ENCODE measurements at places on chromosomes 5 and 9.

- H3K4me3 ChIP-seq: peak overlapping the region; percentile 16
- H3K27me3 ChIP-seq: no peaks in the 10 kb centered on the region
- no peak for DNase-seq
- H3K36me3 ChIP-seq: no peaks in the 10 kb centered on the region
Observed at GRCh38 chr5:43037636-43038495, 2.3 kb downstream of the ANXA2R start.

DNA sequence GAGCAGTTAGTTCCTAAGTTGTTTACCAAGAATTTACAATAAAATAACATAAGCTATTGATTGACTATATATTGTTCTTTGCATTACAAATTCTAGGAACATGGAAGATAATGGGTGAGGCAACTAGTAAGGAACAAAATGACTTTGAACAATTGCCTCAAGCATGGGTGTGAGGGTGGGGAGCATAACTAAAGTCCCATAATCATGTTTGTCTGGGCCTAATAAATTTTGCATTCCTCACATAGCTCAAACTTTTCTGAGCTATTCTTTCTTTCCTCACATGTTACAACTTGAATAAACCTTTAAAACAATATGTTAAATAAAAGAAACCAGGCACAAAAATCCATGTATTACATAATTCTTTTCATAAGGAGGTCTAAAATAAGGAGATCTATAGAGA is 1066.1 kb downstream of the NR2F1-AS1 start:
- H3K4me1 ChIP-seq: no peaks in the 10 kb centered on the region
- H3K36me3 ChIP-seq: no peaks in the 10 kb centered on the region
- no peaks in the 10 kb centered on the region for H3K27me3 ChIP-seq
- DNase-seq: no peak

DNA sequence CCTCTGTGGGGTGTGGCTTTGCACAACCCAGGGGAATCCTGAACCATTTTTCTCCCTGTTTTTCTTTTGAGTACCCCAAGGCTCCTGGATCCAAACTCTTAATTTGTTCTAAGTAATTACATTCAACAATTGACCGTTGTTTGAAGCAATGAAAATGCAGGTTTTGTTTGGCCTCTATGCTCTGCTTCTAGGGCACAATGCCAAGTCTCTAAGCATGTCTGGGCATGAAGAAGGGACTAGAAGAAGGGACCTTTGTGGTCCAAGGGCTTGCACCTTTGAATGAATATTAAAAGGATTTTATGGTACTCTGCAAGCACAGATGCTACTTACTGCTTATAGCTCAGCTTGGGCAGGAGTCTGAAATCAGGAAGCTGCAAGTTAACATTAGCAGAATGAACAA is 6.6 kb upstream of the ENC1 start:
- H3K27me3 ChIP-seq: no peaks in the 10 kb centered on the region
- H3K36me3 ChIP-seq: no peaks in the 10 kb centered on the region
- DNase-seq: no peak
- H3K4me3 ChIP-seq: no peak overlapping the region
- no peak overlapping the region for H3K27ac ChIP-seq

- no peak for DNase-seq
- no peaks in the 10 kb centered on the region for H3K4me1 ChIP-seq
- no peaks in the 10 kb centered on the region for H3K36me3 ChIP-seq
Observed at GRCh38 chr5:79396265-79396664, 117.7 kb downstream of the HOMER1 start.

DNA sequence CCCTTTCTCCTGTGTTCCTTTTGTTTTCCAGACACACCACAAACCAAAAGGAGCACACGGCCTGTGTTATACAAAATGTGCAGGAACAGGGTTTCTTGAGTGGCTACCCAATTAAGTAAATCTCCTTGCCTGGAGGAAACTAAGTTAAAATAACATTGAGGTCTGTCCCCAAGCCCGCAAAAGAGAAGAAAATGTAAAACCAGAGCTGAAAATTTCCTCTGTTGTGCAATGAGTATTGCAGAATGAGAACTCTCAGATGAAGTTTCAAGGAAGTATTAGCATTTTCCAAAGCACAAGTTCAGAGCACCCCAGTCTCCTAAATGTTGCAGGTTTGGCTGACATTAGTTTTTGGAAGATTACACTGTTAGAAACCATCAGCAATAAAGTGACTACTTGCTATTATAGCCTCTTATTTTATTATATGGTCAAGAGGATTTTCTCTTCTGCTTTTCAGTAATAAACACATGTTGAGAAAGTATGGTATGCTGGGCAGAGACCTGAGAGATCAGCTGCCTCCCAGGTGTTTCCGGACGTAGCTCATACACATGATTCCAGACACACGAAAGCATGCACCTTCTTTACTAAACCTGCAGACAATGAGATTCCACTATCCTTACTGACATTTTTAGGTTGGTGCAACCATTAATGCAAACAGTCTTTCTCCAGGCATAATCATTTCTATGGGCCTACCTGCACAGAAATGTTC is 161.3 kb downstream of the SNCAIP start:
- peak overlapping the region; percentile 59 for H3K27ac ChIP-seq
- H3K4me1 ChIP-seq: no peaks in the 10 kb centered on the region
- H3K36me3 ChIP-seq: no peaks in the 10 kb centered on the region
- peak overlapping the region; percentile 10 for H3K4me3 ChIP-seq

DNA sequence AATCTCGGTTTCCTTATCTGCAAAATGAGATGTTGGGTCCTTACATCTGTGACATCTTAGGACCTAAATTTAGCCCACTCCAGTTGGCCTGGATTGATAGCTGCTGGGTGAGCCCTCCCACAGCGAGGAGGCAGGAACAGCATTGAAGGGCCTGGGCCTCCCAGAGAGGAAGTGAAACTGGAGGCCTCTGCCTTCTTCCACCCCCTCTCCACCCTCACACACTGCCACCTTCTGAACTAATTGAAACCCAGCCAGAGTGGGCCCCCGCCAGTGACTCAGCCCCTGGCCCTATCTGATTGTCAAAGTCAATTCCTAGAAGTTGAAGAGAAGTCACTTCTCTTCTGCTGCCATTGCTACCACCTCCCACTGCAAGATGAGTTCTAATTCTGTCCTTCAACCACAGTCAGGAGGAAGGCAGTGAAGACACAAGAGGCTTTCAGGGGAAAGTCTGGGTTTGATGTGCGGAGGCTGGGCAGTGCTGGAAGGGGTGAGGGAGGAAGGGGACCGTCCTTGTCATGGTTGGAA is 55.2 kb upstream of the NEK6 start:
- no peak overlapping the region for H3K4me3 ChIP-seq
- H3K36me3 ChIP-seq: no peaks in the 10 kb centered on the region
- peak overlapping the region; percentile 70 for H3K27ac ChIP-seq
- no peak for DNase-seq
- H3K27me3 ChIP-seq: no peaks in the 10 kb centered on the region

- no peaks in the 10 kb centered on the region for H3K27me3 ChIP-seq
- no peak overlapping the region for H3K4me3 ChIP-seq
- peak; percentile 43 for DNase-seq
- no peaks in the 10 kb centered on the region for H3K4me1 ChIP-seq
- H3K27ac ChIP-seq: no peak overlapping the region
Observed at GRCh38 chr5:132044207-132044606, 16.2 kb upstream of the IL3 start.

DNA sequence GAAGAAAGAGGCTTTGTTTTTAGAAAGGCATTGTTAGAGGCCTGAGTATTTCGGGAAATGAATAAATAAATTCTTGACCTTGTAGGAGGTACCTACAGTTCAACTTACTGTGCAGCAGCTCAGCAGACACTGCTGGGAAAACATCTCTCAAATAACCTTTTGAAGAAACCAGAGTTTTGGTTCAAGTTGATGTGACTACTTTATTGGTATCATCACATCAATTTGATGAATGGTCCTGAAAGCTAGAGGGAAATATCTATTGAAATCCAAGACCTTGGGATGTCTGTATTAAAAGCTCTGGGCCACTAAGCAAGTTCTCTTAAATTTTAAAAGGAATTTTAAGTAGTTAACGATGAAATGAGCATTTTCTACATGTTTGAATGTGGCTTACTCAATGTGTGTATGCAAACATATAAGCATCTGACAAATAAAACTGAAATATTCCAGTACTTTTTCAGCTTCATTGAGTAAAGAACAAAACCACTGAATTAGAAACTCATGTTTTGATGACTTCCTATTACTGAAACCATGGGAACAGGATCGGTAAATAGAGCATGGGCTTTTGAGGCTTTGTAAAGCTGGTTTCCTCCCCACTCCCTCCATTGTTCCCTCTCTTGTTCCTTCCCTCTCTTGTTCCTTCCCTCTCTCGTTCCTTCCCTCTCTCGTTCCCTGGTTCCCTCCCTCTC is 36.7 kb downstream of the SLC27A6 start:
- H3K27ac ChIP-seq: no peak overlapping the region
- H3K4me3 ChIP-seq: no peak overlapping the region
- no peak for DNase-seq
- no peaks in the 10 kb centered on the region for H3K4me1 ChIP-seq

DNA sequence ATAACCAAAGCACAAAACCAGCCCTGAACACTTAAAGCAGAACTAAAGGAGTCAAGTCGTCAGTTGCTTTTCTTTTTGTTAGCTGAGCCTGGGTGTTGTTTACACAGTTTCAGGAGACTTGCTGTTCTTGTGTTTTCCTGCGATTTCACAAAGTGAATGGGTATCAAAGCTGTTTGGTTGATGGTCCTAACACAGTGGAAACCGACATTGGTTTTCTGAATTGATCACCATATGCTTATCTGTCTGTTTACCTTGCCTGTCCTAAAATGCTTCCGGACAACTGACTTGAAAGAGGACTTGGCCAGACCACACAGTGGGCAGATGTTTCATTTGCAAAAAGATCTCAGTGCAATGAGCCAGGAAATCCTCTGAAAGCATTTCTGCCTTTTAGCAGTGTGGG is 676.4 kb downstream of the PRELID2 start:
- H3K27ac ChIP-seq: no peak overlapping the region
- H3K4me3 ChIP-seq: no peak overlapping the region
- no peaks in the 10 kb centered on the region for H3K36me3 ChIP-seq
- H3K27me3 ChIP-seq: no peaks in the 10 kb centered on the region
- no peak for DNase-seq
- no peaks in the 10 kb centered on the region for H3K4me1 ChIP-seq

- H3K4me3 ChIP-seq: no peak overlapping the region
- H3K4me1 ChIP-seq: no peaks in the 10 kb centered on the region
- no peak overlapping the region for H3K27ac ChIP-seq
- no peak for DNase-seq
- H3K27me3 ChIP-seq: no peaks in the 10 kb centered on the region
Observed at GRCh38 chr9:115220319-115221005, 102.5 kb upstream of the TNC start.

DNA sequence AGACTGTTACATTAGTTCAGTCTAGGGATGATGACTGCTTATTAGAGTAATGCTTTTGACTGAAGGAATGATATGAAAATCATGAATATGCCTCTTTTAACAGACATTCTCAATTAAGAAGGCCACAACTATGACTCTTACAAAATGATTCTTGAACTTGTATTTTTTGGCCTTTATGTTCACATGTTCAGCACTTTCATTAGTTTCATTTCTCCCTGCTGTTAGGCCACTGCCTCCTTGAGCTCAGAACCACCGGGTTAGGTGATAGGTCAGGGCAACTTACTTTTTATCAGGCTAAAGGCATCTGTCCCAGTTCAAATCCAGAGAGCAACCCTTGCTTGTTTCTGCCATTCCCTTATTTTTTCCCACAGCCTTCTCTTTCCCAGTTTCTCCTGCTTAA is 235.2 kb upstream of the ELL2 start:
- no peak overlapping the region for H3K27ac ChIP-seq
- no peak for DNase-seq
- H3K36me3 ChIP-seq: no peaks in the 10 kb centered on the region

GRCh38 chr5:95817430-95817829 is 5.1 kb downstream of the GLRX start:
- no peaks in the 10 kb centered on the region for H3K36me3 ChIP-seq
- H3K27ac ChIP-seq: peak overlapping the region; percentile 65
- peaks cover 69% of the 10 kb centered on the region for H3K4me1 ChIP-seq
- DNase-seq: peak; percentile 64

DNA sequence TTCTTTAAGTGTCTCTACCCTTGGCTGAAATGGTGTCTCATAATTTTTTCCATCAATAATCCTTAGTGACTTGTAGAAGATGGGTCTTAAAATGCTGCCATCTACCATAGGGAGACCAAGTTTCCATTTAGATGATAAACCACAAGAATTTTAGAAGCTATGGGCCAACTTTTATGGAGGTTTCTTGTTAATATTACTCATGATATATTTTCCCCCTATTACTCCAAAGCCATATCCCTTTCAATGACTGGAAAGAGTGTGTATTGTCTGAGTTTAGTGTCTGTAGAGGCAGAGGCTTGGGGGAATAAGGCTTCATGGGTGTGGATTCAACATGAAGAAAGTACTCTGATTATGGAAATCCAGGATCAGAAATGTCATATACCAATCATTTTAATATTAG is 507.3 kb upstream of the TNC start:
- no peaks in the 10 kb centered on the region for H3K36me3 ChIP-seq
- H3K27me3 ChIP-seq: no peaks in the 10 kb centered on the region
- H3K4me3 ChIP-seq: no peak overlapping the region
- DNase-seq: no peak
- no peaks in the 10 kb centered on the region for H3K4me1 ChIP-seq

DNA sequence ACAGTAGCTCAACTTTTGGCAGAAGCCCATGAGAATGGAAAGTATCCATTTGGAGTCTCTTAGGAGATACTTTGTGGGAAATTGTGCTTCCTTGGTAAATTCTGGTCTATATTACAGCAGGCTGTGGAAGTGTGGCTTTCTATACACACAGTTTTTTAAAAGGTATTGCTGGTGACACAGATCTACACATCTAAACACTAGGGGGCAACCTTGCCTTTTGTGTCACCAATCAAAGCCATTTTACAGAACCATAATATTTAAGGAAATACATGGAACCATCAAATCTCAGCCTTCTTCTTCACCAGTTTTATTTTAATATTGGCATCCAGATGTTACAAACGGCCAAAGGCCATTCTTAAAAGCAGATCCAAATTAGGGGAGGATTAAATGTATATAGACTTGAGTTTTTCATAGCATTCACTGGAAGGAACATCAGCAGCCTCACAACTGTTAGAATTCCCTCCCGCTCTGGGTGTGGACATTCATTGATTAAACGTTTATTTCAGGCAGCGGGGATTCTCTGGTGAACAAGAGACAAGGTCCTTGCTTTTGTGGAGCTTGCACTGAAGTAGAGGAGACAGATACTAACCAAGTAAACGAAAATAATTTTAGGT is 132.4 kb upstream of the EPB41L4A start:
- no peaks in the 10 kb centered on the region for H3K36me3 ChIP-seq
- no peaks in the 10 kb centered on the region for H3K4me1 ChIP-seq
- H3K4me3 ChIP-seq: no peak overlapping the region
- DNase-seq: no peak

Measured in Peyer's patch (tissue), 4 donors.